ENCODE measurements at places on chromosomes 5 and 9.

DNA sequence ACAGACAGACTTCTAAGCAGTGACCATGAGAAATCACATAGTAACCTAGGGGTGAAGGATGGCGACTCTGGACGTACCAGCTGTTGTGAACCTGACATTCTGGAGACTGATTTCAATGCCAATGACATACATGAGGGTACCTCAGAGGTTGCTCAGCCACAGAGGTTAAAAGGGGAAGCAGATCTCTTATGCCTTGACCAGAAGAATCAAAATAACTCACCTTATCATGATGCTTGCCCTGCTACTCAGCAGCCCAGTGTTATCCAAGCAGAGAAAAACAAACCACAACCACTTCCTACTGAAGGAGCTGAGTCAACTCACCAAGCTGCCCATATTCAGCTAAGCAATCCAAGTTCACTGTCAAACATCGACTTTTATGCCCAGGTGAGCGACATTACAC lies 38.0 kb upstream of the CCDC152 start:
- no peak for DNase-seq

DNA sequence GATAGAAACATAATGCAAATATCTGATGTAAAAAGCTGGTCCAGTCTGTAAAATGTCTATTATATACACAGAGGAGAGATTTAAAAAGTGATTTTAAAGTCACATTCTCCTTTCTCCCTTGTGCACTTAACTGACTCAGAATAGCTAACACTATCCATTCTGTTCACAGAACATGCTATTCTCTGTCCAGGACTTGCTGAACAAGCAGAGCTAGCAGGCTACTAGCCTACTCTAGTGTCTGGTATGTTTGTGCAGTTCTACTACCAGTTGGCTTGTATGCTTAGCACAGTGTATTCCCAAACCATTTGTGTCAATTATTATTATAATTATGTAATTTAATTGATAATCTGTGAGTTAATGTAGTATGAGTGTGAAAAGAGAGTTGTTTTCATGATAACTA lies 161.7 kb upstream of the NUDT12 start:
- no peak for DNase-seq

- no peak for DNase-seq
These were observed 43.9 kb downstream of the SLC46A2 start for GRCh38 chr9:112846528-112847488.

- DNase-seq, result no peak
These were observed 97.7 kb upstream of the PRRC1 start for GRCh38 chr5:127419683-127420257.

DNA sequence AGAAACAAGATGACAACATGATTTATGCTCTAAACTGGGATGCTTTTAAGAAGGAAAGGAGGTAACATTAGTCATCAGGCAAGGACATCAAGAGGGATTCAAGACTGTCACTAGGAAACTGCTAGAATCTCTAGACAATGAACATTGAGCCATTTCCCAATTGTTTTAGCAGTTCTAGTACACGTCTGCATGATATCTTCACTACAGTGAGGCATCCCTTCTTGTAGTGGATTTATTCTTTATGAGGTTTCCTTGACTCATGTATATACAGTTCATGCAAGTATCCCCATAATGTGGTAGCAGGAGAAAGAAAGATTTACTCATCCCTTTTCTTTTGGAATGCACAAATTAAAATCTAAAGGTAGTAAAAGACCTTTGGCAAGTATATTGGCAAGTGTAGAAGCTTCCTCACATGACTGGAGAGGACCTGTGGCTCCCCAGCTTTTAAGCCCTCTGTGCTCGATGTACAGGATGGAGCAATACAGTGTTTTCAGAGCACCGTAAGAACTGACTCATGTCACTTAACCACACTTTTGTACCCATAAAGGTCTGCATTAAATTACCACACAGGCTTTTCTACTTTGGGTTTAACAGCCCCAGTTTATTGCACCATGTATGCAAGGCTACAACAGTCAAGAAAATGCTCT lies 335.9 kb downstream of the SEMA5A start:
- DNase-seq, result no peak

DNA sequence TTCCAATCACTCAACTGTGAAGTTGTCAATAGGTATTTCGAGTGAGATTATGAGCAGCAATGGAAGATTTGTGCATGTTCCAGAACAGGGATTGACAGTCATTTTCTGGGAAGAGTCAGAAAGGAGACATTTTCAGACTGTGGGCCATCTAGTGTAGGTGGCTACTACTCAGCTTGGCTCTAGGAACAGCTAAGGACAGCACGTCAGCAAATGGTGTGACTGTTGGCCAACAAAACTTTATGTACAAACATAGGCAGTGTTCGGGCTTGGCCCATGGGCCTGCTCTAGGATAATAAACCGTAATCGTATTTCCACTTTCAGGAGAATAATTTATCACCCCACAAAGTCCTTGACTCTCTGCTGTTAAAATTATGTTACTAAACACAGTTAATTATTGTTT lies 143.6 kb downstream of the ADCY2 start:
- no peak for DNase-seq

GRCh38 chr5:142881076-142881783 lies 111.1 kb downstream of the ARHGAP26 start:
- no peak for DNase-seq

All from stimulated activated CD4-positive, alpha-beta T cell treated with anti-CD3 and anti-CD28 coated beads, TNF-alpha, amount 100 ng/mL, for 24 hours (primary cell).